ENCODE measurements at places on chromosomes 6 and 20. TPM values are rescaled to one million over a fixed set of nuclear protein-coding genes. Genes with fewer than 3 reads are reported as not detected.

DNA sequence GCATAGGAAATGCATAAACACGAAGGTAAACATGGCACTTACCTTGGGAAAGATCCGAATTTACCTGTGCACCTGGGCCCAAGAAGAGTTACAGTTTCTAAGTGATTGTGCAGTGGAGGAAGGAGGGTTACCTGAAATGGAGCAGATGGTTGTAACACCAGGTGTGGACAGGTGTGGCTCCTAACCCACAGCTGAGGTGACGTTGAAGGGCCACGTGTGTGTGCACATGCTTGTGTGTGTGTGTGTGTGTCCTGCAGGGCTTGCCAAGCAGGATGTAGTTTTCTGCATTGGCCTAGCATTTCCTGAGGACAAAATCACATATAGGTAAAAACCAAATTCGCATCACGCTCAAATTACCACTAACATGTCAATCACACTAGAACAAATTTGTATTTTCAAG is 240.8 kb downstream of the ANKRD60 start:
- DNase-seq = no peak

DNA sequence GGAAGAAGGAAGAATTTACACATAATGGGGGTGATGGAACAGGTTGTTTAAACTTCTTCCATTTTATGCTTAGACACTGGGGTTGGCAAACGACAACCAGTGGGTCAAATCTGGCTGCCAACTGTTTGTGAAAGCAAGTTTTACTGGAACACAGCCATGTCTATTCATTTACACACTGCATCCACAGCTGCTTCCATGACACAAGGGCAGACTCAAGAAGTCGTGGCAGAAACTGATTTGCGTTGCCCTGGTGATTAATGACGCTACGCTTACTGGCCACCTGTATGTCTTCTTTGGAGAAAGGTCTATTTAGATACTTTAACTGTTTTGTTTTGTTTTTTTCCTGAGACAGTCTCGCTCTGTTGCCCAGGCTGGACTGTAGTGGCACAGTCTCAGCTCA is 19.0 kb downstream of the CTCFL start:
- no peak for DNase-seq

DNA sequence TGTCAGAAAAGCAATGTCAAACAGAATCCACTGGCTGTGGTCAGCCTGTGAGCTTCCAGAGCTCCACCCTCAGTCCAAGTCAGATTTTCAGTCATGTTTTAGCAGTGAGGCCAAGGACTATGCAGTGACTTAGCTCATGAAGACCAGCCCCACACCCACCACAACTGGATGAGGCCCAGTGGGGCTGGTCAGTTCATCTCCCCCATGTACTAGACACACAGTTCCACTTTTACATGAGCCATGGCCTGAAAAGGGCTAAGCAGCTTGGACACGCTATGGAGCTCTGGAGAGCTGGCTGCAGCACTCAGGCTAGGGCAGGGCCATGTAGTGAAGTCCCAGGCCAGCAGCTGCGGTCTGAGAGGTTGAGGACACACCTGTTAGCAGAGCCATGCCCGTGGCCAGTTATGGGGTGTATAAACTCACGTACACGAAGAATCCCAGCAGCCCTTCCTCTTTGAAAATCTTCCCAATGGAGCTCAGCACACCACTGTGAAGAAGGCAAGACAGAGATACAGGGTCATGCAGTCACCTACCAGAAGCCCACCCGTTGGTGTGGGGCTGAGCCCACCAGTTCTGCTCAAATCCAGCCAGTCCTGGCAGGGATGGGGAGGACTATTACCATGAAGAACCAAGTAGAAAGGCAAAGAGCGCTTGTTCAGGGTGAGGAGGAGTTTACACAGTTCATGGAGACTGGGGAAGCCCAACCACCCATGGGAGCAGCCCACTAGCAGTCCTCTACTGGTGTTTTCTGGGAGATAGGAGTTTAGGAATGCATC is 10.6 kb downstream of the MTCH1 start:
- DNase-seq = no peak

DNA sequence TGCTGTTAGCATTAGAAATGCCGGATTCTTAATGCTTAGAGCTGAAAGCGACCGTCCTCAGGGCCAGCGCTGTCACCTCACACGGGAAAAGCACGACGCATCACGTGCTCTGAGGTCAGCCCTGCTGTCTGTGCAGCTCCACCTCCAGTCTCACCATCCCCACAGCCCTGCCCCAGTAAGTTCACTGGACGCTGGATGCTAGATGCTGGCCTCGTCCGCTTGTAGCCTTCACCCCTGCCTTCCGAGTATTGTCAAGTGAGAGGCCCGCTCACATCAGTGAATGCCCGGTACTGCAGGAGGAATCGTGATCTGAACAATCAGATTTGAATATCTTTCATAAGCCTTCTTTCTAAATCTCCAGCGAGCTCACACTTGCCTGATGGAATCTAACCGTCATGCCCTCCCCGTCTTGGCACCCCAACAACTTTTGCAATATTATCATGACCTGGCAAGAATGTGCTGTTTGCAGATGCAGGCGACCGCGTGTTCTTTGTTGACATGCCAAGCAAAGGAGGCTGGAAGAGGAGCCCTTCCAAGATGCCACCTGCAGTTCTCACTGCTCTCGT is 64.9 kb downstream of the DLL1 start:
- DNase-seq = no peak

- DNase-seq = no peak
These were observed 708.4 kb downstream of the CD109 start for GRCh38 chr6:74404366-74404765.

- DNase-seq = peak; percentile 89
These were observed 117.6 kb downstream of the JPH2 start for GRCh38 chr20:44069203-44070011.

The FNDC11 gene
- total RNA-seq = 0.23 TPM

The E2F1 gene
- total RNA-seq = 1.8 TPM

The CRISP3 gene
- not detected for total RNA-seq
